Cerebellar nuclear complex (tissue), 1 donor: ENCODE measurements at places on chromosomes 3 and 15.

DNA sequence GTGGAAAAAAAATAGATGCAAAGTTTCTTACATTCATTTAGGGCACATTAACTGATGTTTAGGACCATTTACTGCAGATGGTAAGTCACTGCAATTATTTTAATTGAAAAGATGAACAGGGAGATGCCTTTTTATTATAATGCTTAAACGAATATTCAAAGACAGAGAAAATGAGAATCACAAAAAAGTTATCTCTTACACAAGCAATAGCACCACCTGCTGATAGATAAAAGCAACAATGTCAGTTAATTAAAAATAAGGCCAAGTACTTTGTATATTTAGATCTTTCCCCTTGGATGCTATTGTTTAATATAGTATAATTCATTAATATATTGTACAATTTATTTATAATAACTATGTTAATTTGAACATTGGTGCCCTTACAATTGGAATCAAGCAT is 55.9 kb downstream of the IFT80 start:
- no peak for DNase-seq

- DNase-seq: no peak
These were observed 8.1 kb downstream of the NKTR start for GRCh38 chr3:42608581-42608980.

DNA sequence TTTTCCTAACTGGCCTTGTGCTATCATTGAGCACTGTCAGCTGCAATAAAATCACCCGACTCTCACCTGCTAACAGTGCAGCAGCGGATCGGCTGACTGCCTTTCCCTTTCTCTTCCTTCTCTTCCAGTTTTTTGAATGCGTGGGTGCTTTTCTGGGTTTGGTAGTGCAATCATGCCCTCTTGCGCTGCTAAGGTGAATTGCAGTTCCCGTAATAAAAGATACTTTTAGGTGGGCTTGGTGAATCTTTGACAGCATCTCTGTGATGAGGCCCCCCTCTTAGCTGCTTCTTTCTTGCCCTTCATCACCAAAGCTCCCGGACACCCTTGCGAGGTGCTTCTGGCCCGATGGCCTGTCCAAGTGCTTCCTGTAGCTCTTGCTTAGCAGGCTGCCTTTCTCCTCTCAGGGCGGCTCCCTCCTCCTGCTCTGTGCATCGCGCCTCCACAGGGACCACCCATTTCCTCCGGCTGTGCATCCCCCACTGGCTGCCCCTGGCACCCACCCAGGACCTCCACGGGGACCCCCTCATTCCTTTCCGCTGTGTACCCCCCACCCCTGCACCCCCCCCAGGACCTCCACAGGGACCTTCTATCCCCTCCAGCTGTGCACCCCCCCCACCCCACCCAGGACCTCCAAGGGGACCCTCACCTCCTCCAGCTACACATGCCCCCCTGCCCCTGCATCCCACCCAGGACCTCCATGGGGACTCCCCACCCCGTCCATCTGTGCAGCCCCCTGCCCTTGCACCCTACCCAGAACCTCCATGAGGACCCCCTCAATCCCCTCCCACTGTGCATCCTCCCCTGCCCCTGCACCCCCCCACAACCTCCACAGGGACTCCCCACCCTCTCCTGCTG is 50.8 kb upstream of the RPL32 start:
- peak; percentile 30 for DNase-seq

DNA sequence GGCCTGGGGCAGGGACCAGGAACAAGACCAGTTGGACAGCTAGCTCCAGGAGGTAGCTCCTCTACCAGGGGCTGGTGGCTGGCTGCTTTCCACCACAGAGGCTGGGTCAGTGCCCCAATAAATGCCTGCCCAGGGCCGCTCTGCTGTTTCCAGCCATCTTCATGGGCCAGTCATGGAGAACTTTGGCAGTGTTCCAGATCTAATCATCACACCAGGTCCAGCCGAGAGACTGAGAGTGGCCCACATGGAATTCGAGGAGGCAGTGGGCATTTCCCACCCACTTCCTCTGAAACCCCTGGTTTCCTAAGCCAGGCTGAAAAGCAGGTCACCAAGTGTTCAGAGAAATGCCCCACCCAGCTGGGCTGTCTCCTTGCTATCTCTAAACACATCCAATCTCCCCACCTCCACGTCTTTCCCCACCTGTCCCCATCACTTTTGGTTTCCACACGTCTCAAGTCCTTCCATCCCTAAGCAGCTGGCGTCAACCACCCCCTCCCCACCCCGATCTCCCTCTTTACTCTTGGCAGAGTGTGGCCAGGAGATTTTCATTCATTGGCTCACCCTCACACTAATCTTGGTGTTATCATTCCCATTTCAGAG is 190.0 kb upstream of the LINGO1 start:
- DNase-seq: no peak

GRCh38 chr15:43918717-43919116 is 91.9 kb downstream of the WDR76 start:
- DNase-seq: no peak

DNA sequence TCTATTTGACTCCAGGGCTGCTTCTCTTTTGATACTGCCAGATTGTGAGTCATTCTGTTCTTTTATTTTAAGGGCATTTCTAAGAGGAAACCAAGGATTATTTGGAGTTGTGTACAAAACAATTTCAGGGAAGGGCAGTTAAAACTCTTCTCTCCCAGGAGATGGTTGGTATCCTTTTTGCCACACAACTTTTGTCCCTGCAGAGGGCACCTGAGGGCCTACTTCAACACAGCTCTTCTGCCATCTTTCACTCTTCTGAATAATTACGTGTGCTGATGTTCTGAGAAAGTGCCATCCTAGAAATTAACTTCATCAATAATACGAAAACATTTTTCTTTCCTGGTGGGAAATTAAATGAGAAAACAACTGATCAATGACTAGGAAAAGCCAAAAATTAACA is 75.7 kb upstream of the GADL1 start:
- no peak for DNase-seq

DNA sequence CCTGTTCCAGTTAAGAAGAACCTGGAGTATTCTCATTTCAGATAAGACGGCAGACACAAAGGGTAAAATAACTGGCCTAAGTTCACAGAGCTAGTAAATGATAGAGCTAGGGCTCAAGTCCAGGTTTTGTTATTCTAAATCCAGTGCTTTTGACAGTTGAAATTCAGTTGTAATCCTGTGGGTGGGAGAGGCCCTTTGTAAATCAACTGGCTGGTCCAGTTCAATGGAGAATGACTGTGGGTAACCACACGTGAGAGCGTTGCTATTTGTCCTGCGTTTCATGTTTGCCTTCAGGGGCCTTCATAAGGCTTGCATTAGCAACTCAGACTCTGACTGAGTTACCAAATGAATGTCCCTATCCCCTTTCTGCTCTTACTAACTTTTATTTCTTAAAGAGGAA is 24.2 kb upstream of the CD96 start:
- no peak for DNase-seq

DNA sequence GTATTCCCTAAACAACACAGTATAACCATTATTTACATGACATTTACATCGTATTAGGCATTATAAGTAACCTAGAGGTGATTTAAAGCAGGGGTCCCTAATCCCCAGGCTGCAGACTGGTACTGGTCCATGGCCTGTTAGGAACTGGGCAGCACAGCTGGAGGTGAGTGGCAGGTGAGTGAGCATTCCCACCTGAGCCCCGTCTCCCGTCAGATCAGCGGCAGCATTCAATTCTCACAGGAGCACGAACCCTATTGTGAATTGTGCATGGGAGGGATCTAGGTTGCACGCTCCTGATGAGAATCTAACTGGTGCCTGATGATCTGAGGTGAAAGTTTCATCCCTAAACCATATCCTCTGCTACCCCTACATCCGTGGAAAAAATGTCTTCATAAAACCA is 138.2 kb downstream of the ATP10A start:
- DNase-seq: no peak

DNA sequence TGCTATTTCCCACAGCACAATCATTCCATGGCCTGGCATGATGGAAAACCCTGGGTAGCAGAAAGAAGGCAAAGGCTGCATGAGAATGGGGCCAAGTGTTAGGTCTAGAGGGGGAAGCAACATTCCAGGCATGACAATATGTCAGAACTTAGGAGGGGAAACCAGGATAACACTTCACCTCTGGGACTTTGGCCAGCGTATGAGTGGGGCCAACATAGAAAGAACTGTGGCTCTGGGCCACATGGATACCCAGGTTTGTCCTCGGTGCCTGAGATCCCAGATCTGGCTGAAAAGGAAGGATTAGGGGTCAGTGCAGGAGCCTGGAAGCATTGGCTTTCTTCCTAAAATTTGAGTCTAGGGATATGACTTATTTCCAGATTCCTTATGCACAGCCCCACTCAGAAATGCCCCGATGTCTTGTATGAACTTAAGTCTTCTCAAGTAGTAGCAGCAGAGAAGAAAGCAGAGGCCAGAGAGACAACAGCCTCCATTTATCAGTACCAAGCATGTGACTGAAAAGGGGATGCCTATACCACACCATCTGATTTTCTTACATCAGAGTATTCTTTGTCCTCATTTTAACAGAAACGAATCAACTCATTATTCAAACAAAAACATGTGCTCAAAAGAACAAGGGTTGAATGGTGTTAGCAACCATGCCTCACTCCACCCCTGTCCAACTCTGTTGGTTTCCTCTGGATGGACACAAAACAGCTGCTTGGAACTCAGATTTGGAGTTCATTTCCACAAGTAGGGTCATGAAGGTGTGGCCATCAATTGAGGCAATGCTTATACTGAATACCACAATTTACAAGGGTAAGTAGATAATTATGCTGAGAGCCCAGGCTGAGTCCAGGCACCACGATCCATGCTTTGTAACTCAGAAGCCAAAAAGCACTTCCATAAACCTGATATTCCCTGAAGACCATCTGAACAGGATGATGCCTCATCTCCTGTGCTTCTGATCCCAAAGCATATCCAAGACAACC is 43.7 kb upstream of the NDUFB4 start:
- no peak for DNase-seq

- DNase-seq: no peak
These were observed 63.9 kb downstream of the TNFAIP8L3 start for GRCh38 chr15:51030649-51031316.

GRCh38 chr3:94647131-94647530 is 584.3 kb downstream of the NSUN3 start:
- DNase-seq: no peak

DNA sequence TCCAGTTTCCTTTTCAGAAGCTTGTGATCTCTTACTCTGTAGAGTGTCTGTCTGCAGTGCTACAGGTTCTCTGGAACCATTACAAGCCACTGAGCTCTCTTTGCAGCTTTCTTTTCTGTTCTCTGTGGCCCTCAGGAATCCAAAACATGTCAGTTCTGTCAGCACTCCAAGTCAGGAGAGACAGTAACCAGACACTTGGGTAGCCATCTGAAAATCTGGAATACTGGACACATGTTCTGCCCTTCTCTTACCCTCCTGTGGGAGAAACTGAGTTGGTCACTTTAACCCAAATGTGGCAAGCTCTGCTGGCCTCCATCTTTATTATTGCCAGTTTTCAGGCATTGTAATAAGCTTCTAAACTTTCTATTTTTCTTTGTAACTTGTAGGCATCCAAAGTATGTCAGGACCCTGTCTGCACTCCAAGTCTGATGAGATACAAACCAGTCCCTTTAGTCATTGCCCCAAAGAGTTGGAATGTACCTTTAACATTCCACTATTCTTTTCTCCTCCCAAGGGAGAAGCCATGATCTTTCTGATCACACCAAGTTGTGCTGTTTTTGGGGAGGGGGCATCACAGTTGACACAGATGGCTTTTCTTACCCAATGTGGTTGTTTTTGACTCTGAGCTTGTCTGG is 183.7 kb downstream of the DPH6 start:
- DNase-seq: no peak

DNA sequence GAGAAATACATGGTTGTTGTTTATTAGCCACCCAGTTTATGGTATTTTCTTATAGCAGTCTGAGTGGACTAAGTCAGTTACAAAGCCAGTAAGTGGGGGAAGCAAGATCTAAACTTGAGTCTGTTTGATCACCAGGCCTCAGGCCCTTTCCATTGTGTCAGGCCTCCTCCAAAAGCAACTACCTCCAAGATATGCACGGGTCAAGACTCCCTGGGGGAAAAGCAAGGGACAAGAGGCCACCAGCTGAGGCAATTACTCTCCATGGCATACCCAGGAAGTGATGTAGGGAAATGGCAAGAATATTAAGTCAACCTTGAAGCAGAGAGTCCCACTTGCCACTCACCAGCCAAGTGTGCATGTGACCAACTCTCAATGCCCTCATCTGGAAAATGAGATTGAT is 28.6 kb upstream of the SRGAP3 start:
- no peak for DNase-seq

- DNase-seq: no peak
These were observed 12.5 kb downstream of the STOML1 start for GRCh38 chr15:73979636-73980035.

GRCh38 chr15:42138968-42139386 is 17.5 kb downstream of the PLA2G4F start:
- no peak for DNase-seq

DNA sequence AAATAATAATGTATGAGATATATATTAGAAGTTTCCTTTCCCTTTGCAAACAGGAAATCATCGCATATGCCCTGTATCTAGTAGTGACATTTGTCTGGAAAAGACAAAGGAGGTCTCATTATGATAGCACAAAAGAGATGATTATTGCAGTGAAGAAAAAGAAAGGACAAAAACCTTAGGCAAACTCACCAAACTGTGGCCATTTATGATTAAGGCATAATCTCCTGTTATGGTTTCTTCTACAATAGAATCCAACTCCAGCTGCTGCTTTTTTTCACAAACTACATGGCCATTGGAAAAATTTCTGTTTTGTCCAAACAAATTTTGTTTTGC is 218.2 kb downstream of the ATP8B4 start:
- DNase-seq: no peak

DNA sequence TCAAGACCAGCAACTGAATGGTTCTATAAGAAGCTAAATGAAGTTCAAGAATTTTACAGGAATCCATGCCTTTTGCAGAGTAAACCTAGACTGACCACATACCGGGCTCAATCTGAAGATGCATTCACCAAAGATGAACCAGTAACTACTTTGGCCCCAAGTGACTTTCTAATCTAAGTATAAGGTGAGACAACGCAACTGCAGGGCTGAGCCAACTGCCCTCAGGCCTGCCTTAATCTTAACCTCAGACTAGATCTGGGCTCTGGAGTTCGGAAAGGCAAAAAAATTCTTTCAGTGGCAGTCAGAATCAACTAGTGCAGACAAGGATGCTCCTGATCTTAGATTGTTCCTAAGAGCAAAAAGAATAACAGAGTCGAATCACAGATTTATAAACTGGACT is 48.3 kb downstream of the EXD1 start:
- DNase-seq: no peak

- no peak for DNase-seq
These were observed 487.1 kb upstream of the CNTN3 start for GRCh38 chr3:75101329-75102147.

DNA sequence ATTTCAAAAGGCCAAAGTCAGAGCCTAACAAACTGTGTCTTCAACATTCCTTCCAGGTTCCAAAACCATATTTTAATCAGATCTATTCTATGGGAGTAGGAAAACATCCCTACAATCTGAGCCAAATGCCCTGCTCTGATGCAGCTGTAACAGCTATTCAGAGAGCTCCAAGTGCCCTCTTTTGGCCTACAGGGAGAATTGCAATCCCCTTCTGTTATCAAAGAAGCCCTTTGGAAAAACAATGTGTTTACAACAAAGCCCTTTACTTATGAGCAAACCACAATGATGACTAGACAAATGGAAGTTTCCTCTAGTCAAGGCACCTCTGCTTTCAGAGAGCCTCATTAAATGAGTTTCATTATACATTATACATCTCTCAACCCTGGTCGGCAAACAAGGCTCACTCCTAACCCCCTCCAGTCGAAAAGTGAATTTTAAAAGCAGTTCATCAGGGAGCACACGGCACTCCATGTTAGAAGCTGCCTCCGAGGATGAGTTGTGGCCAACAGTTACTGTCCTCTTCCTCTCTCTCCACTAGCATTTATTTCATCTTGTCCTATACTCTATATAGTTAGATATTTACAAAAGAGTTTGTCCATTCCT is 42.6 kb upstream of the TMCO5A start:
- no peak for DNase-seq
